T47D (cell line): ENCODE measurements at places on chromosomes 5 and 9.
A peak's percentile ranks its signal among the peaks of the same experiment; 100 is the strongest.

- no peak for DNase-seq
Measured at GRCh38 chr9:89998633-89999032, 393.8 kb downstream of the GADD45G start.

- DNase-seq = no peak
Measured at GRCh38 chr9:127937056-127937387, 632 bp downstream of the DPM2 start.

- no peak for DNase-seq
Measured at GRCh38 chr5:143624465-143624864, 187.5 kb upstream of the HMHB1 start.

GRCh38 chr9:95820074-95820473, 55.4 kb upstream of the ERCC6L2 start:
- no peak for DNase-seq

- peak; percentile 71 for DNase-seq
Measured at GRCh38 chr9:107755246-107755645, 265.7 kb upstream of the KLF4 start.
